ENCODE measurements at places on chromosomes 6 and 20.

DNA sequence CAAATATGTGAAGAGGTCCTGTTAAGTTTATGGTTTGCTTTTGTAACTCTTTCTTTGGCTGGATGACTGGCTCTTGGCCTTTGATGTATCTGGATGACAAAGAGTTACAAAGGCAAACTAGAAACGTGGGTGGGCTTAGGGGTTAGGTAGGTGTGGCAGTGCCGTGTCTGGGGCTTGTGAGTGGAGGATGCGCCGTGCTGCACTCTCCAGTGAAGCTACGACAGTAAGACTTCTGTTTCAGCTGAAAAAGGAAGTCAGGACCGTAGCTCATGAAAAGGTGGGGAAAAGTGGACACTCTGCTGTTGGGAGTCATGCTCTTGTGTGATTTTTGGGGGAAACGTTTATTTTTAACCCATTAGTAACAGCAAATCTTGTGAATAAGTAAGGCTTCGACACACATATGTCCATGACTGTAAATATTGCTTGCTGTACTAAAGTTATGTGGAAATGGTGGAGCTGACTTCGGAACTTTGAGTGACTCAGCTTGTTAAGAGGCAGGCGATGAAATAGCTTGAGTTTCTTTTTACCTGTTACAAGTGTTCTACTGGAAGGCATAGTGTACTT is 45.6 kb downstream of the DUSP22 start:
- DNase-seq, result no peak

DNA sequence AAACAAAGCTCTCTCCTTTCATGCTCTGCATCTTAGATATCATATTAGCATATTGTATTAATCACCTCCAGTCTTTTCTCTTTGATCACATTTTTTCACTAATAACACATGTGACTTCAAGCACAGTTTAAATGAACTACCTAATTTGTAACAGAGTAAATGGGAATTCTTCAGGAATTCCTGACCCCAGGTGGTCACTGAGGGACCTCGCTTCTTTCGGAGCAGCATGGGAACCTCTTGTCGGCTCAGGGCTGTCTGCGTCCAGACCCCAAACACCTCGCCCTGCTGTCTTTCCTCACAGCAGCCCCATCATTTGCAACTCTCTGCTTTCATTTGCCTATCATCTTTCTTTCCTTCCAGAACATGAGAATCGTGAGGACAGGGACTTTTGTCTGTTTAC is 103.5 kb downstream of the DACT2 start:
- no peak for DNase-seq

- DNase-seq, result no peak
Measured at GRCh38 chr6:80402266-80402665, 295.8 kb downstream of the BCKDHB start.

DNA sequence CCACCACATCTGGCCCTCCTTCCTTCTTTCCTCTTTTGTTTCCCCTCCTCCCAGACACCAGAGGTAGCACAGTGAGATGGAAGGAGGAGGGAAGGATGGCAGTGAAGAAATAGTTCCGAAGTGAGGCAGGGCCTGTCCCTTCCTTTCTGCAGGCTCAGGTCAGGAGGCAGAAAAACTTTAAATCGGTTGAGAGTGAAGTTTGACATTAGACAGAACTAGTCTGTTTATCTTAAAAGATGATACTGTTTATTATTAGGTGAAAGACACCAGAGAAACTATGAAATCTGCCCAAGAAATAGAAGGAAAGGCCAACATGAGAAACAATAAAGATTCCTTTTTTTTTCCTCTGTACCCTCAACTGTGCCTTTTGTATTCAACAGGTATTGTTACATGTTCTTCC is 670.3 kb downstream of the UTRN start:
- DNase-seq, result no peak

DNA sequence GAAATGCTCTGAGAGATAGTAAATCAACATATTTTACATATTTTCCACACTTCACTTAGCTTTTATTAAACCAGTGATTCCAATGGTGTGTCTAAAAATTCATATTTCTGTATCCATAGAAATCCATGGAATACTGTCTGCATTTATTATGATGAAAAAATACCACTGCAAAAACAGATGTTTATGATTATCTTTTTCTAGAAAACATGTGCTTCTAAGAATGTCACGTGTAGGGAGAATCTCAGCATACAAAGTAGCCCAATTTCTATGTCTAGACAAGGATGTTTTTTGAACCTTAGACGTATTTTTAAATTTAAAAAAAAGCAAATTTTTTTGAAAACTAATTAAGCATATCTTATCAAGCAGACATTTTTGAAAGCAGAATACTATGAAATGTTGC is 622.4 kb downstream of the TENT5A start:
- DNase-seq, result no peak

DNA sequence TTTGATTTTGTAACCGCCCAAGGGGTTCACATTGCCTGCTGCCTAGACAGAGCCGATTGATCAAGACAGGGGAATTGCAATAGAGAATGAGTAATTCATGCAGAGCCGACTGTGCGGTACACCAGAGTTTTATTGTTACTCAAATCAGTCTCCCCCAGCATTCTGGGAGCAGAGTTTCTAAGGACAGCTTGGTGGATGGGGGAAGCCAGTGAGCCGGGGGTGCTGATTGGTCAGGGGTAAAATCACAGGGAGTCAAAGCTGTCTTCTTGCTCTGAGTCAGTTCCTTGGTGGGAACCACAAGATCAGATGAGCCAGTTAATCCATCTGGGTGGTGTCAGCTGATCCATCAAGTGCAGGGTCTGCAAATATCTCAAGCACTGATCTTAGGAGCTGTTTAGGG is 60.0 kb upstream of the EZR start:
- no peak for DNase-seq

- DNase-seq, result no peak
Measured at GRCh38 chr20:11682285-11682684, 235.4 kb upstream of the BTBD3 start.

GRCh38 chr6:5155906-5156305 is 70.8 kb downstream of the PPP1R3G start:
- no peak for DNase-seq

- no peak for DNase-seq
Measured at GRCh38 chr20:55555075-55555650, 450.2 kb downstream of the CBLN4 start.

GRCh38 chr6:124765280-124765679 is 197.0 kb upstream of the RNF217 start:
- no peak for DNase-seq

DNA sequence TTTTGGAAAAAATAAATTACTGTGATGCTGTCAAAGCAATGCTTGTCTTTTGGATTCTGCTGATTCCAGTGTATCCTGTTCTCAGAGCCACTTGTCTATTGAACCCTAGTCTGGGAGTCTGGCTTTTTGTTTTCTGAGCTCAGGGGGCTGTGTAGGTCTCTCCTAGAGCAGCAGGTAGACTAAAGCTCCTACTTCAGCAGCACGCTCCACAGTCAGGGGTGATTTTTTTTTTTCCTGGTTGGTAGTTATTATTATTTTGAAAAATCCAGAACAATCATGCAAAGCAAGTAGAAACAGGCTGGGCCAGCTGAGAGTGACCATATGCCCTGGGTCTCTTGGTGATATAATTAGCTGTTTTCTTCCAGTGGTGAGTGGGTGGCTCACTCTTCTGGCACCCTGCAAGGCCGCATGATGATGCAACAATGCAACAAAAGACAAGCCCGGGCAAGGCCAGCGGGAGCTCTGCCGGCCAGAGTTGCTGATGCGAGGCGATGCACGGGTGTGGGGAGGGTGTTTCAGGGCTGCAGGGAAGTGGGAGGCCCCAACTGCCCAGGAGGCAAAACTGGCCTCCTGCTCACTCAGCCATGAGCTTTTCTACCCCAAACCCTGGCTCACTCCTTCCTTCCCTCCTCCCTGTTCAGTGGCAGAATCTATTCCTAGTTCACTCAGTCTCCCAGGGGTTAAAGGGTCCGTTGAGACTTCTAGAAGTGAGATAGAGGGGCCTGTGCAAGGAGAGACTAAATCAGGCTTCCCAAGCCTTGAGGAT is 11.5 kb upstream of the CDKN1A start:
- DNase-seq, result no peak

DNA sequence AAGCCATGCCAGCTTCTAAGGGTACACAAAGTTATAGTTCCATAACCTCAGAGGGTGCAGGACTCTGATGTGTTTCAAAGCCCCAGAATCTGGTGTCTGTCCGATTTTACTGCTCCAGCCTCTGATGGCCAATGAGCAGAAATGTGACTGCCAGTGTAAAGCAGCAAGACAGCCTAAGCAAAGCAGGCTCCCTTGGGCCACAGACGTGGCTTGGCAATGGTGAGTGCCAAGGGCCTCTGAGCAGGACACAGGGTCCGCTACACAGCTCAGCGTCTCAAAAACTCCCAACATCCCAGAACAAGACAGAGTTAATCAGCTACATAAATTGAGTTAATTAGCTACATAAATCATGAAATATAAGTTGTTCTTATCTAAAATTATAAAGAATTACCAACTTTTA is 69.2 kb downstream of the PCSK2 start:
- no peak for DNase-seq

DNA sequence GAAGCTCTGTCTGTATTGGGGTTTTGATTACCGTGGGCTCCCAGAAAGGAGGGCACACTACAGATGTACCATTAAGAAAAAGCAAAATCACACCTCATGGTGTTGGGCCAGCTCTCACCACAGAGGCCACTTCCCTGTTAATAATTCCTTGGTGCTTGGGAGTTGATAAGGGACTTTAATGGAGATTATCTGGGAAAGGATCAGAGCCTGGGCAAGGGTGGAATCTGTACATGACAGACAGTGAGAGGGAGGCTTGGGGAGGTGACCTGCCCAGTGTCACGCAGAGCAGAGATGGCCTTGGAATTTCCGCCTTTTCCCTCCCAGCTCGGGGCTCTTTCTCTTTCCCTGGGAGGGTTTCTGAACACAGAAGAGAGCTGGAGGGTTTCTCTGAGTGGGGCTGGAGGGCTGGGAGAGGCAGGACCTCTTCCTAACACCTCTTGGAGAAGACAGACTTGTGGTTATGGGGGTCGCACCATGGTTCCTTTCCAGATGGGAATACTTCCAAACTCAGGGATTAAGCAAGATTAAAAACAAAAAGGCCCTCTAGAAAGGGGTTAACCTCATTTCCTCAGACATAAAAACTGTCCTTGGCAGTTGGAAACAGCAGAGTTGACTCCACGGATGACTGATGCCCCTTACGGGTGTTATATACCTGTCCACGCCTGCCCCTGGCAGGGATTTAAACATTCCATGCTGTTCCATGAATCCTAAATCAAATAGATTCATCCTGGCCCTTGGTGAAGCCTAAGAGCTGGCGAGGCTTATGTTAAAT is 16.8 kb upstream of the KCNK16 start:
- DNase-seq, result no peak

DNA sequence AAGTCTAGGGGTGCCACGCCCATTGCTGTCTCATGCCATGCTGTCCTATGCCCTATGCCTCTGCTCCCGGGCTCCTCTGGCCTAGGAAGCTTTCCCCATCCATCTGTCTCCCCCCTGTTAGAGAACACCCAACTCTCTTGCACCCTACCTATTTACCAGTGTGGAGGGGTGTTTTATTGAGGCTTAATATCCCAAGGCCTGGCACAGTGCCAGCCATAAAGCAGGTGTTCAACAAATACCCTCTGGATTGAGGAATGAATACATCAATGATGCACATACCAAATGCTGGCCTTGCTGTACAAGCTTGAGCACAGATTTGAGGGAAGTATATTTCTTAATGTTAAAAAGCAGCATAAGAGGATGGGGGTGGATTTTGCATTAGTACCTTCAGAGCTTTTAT is 38.3 kb downstream of the METTL24 start:
- DNase-seq, result no peak

GRCh38 chr6:84521511-84521910 is 242.9 kb downstream of the TBX18 start:
- no peak for DNase-seq

DNA sequence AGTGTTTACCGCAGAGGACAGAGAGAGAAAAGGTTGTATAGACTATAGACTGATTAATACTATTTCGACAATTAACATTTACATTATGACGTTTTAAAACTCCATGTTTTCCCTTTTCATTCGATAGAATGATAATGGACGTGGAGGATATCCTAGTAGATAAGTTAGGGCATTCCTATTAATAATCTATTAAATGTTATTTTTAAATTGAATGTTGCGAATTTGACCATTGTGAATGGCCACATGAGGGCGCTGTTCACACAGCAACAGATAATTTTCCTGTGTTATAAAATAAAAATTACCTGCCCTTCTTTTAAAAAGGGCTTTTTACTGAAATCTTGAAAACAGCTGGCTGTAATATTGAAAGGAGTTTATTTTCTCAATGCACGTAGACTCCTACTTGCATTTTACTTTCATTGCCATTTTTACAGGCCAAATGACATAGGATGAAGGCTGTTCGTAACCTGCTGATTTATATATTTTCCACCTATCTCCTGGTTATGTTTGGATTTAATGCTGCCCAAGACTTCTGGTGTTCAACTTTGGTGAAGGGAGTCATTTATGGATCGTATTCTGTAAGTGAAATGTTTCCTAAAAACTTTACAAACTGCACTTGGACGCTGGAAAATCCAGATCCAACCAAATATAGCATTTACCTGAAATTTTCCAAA is 3.3 kb downstream of the ADGRB3 start:
- no peak for DNase-seq

GRCh38 chr6:108616544-108616943 is 55.8 kb downstream of the FOXO3 start:
- DNase-seq, result no peak

GRCh38 chr6:36519352-36519751 is 27.9 kb downstream of the STK38 start:
- no peak for DNase-seq

- no peak for DNase-seq
Measured at GRCh38 chr6:166470029-166470862, 87.5 kb upstream of the MPC1 start.

DNA sequence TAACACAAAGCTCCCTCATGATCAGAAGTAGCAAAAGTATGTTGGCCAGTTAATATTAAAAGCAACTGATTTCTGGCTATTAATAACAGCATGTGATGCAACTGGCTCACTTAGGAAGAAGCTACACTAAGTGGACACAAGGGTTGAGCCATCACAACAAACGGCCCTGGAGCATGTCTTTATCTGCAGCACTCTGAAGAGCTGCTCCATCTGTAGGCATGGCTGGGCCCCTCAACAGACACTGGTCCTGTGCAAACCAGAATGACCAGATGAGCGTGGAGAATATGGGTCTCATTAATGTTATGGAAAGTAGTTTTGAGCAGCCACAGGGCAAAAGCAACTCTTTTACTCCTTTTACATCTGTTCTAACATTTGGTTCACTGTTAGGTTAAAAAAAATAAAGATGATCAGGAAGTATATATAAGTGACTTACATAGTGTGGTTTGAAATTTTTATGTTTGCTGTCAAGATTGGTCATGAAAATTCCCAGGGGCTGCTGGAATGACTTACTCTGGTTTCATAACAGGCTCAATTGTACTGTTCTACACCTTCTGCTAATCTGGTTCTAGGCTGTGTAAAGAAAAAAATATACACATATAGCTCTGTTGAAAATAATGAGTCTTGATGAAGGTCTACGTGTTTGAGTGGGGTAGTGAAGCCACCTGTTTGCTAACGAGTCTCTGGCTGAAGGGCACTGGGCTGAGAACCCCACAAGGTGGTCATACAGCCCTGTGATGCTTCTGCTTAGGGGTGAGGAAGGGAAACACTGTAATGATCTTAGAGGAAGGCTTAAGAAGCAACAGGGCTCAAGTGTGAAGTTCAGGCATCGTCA is 58.1 kb downstream of the INSM1 start:
- no peak for DNase-seq
